HEK293T (cell line): ENCODE measurements at places on chromosomes 16 and 17.

DNA sequence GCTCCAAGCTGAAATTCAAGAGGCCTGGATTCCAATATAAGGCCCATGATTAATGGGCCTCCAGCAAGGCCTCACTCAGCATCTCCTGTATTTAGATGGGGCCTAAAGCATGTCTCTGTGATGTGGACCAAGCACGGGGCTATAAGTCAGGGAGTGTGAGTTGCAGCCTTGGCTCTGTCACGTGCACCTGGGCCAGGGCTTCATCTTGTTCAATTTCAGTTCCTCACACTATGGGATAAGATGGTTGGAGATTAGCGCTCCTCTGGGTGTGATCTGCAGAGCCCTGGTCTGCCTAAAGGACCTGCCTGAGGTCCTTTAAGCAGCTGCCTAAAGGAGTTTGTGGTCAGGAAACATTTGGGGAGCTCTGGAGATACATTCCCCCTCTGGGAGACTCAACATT, 25.2 kb downstream of the KLHL36 start:
- DNase-seq: no peak

DNA sequence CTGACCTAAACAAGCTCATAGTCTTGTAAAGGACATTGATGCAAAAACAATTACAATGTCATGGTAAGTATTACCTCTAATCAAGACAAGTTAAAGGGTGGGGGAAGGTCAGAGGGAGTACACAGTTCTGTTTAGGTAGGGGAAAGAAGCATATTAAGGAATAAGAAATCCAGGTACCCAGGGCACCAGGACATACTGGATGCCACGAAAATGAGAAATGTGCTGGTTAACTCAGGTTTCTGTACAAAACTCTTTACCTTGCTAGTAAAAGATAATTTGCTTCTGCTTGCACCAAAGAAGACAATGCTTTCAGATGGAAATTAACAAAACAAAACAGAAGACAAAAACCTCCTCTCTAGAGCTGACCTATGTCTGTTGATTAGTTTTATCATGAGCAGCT, 70.7 kb upstream of the MED13 start:
- DNase-seq: no peak

DNA sequence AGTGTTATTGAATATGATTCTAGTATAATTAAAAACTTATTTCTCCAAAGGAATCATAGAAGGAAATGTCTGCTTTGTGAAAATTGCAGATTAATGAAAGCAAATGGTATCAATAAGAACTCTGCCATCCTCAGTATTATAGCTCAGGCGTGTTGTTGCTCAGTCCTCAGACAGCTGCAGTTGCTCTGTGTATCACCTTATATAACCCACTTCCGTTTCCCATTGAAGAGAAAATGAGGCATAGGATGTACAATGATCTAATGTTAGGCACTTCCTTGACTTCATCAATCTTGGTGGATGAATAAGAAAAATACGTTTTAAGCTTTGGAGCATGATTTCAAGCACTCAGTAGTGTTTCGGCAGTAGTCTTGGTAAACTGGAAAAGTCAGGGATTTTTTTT, 14.1 kb downstream of the MFSD11 start:
- DNase-seq: no peak

GRCh38 chr17:15303268-15303667, 38.1 kb downstream of the TEKT3 start:
- no peak for DNase-seq

DNA sequence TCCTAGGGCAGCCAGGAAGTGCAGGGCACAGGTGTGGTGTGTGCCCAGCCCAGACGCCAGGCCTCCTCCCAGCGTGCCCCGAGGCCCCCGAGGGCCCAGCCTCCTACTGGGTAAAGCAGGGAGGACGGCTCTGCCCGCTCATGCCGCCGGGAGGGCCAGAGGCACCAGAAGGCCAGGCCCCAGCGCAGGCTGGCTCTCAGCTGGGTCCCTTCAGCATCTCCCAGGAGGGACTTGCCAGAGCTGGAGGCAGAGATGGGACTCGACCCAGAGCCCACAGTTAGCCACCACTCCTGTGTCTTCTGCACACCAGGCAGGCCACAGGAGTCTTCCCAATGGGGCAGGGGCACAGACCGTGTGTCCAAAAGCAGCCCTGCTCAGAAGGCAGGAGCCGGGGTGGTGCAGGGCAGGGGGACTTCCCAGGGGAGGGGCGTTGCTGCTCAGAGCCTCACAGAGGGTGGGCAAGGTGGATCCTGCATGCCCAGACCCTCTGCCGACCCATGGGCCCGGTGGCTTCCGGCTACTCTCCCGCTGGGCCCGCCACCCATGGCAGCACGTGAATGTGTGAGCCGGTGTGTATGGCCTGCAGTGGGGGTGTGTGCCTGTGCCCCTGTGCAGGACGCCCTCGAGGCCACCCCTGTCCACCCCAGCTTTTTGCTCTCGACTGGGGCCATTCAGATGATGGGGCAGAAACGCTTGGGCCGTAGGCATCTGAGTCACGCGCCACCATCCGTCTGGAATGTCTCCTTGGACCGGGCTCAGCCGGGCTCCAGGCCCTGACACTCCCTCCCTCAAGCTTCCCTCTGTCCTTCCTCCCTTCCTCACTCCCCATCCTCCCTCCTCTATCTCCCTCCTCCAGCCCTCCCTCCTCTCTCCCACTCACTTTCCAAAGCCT, 5.7 kb upstream of the ZNF469 start:
- DNase-seq: no peak

- no peak for DNase-seq
Observed at GRCh38 chr16:8108991-8109509, 481.3 kb downstream of the TMEM114 start.

DNA sequence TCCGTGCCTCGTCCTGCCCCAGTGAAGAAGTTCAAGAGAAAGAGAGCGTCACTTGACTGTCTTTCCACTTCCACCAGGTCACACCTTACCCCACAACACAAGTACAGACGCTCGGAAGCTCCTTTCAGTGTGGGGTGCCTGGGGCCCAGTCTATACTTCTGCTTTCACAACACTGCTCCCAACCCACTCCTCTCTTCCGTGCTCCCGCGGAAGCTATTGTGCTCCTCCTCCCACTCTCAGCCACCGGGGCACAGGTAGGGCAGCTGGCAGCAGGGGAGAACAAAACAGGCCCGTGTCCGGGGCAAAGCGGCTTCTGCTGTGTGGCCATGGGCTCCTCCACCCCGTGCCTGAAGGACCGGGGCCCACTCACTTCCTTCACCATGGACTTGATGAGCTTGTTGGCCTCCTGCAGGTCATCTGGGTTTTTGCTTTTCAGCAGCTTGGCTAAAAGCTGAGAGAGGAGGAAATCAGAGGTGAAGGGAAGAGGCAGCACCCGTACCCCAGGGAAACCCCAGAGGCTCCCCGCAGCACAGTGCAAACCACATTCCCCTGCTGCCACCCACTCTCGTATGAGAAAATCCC, 18.9 kb downstream of the GGA3 start:
- DNase-seq: no peak

GRCh38 chr17:6097005-6097279, 26.8 kb downstream of the WSCD1 start:
- no peak for DNase-seq

- peak; percentile 89 for DNase-seq
Observed at GRCh38 chr17:75601057-75601987, 13.7 kb downstream of the MYO15B start.

DNA sequence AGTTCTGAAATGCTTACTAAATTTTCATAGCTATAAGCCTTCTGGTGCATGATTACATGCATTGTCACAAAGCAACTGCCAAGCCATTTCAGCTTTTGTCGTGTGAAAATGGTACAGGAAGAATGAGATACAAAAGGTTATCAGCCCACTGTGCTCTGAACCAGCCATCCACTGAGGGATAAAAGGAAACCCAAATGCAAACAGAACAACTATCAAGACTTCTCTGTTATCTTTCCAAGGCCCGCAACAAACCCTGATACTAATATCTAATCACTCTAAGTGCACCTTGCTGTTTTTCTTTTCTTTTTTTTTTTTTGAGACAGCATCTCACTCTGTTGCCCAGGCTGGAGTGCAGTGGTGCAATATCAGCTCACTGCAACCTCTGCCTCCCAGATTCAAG, 109.0 kb downstream of the FTO start:
- DNase-seq: no peak

- peak; percentile 53 for DNase-seq
Observed at GRCh38 chr17:72407336-72407909, 286.6 kb downstream of the SOX9 start.

DNA sequence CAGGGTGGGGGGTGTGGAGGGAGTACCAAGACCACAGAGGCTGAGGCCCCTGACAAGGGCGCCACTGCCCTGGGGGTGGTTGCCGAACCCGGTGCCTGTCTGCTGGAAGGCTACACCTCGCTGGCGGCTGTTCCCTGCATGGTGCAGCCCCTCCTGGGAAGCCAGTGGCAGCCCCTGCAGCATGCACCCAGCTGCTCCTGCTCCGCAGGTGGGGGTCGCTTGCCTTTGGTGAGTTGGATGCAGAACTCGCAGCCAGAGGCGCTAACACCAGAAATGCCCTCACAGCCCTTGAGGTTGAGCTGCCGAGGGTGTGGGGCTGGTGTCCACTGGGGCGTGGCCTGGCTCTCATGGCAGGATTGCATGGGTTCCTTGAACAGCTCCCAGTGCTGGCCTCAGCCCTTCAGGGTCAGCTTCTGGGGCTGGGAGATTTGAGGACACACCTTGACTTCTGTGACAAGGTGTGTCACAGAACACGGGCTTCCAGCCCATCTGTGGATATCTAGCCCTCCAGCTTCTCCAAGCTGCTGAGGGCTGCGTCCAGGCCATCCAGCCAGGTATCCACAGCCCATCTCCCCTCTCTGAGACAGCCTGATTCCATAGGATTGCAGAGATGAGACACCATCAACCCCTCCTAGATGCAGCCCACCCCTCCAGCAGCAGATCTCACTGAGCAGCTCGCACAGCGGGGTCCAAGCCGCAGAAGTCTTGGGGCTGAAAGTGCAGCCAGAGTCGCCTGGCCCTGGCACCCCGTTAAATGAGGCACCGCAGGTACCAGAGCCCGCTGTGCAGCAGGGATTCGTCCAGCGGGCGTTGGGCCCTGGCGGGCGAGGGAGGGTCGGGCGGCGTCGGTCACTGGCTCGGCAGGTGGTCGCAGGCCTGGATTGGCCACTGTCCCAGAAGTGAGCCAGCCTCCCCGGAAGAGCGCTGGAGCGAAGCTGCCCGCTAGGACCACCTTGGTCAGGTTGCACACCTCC, 586.3 kb downstream of the KCNJ18 start:
- DNase-seq: no peak

- no peak for DNase-seq
Observed at GRCh38 chr17:76511668-76512365, 10.6 kb upstream of the RHBDF2 start.

GRCh38 chr17:42386777-42387657, 1.2 kb downstream of the STAT3 start:
- DNase-seq: no peak

DNA sequence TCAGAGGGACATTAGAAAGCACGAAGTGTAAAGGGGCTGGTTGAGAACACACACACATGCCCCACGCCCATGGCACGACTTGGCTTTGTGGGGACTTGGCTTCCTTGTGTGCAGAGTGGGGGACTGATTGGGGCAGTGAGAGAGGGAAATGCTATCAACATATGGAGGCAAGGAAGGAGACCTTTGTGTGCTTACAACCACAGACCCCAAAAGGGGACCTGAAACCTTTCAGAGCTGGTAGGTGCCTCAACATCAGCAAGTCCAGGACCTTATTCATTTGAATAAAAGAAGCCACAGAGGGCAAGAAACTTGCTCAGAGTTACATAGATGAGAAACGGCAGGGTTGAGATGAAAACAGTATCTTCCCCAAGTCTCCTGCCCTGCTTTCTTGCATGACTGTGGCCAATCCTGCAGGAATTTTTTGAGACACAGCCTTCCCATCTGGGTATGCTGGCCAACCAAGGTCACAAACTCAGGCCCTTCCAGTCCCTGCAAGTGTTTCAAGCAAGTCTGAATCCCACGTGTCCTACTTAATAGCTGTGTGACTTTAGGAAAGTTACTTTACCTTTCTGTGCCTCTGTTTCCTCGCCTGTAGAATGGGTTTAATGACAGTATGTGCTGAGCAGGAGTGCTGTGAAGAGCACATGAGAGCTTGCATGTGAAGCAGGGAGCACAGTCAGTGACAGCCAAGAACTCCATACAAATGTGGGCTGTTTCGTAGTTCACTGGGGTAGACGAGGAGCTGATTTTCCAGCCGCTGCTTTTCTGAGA, 26.2 kb downstream of the C16orf78 start:
- no peak for DNase-seq

- peak; percentile 18 for DNase-seq
Observed at GRCh38 chr16:75566758-75567255, 628 bp downstream of the GABARAPL2 start.

GRCh38 chr16:30875871-30876801, 17.7 kb downstream of the BCL7C start:
- DNase-seq: no peak
